ENCODE measurements at places on chromosomes 4 and X. TPM values are rescaled to one million over a fixed set of nuclear protein-coding genes. Genes with fewer than 3 reads are reported as not detected.

Gene PABPC5
- total RNA-seq: 11.0 TPM

Gene NAA11
- total RNA-seq: not detected

Gene OCIAD1
- 116 TPM for total RNA-seq

DNA sequence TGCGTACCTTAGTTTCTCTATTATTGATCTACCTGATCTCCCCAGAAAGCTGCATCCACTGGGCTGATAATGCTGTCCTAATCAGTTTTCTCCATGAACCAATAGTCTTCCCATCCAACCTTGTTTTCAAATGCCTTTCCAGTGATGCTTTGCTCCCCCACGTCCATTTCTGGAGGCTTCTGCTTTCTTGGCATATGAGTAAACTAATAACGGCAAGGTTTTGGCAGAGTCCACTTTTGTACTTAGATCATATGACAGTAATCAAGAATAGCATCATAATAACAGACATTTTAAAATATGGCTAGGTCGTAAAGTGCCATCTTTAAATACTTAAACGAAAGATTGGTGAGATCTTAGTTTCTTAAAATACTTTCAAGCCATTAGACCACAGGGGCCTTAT lies 38.4 kb upstream of the FAM9B start:
- DNase-seq: no peak

- no peak for DNase-seq
Observed at GRCh38 chr4:80587871-80588385, 252.4 kb downstream of the CFAP299 start.

DNA sequence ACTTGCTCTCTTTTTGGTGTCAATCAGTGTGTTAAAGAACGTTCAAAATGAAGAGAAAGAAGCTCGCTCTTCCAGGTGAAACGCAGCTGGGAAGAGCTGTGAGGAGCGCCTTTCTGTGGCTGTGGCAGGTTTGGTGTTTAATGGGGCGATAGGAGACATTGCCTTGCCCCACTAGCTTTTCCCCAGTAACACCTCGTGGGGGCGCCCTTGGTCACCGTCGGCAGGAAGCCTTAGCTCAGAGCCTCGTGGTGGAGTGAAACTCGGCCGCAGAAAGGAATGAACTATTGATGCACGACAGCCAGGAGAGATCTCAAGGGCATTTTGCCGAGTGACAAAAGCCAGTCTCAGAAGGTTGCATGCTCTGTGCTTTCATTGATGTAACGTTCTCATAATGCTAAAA lies 65.1 kb downstream of the GPR143 start:
- no peak for DNase-seq

DNA sequence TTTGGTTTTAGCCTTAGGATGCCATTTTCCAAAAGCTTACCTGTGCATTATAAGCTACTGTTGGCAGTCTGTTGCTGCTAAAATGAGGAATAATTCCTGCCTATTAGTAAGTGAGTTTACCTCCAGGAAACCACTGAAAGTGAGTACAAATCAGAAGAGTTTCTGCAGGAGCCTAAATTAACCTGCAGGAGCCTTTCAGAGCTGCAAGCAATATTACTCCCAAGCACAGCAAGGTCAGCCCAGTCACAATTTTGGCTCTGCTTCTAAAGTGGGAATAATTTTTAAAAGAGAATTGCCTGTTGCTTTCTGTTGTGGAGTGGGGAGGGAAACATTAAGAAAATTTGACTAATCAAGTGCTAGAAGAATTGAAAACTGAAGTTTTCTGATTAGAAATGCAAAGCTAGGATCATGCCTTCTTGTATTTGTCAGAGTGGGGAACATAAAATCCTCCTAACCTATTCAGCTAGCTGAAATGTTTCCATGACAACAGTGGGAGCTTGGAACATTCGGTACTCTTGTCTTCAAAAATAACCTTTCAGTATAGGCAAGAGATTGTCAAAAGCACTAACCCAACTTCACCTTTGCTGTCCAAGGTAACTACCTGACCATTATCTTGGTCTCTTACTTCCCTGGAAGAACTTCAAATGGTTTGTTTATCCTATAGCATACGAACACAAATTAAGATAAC lies 193.2 kb downstream of the COMMD8 start:
- DNase-seq: peak; percentile 15

GRCh38 chr4:40003986-40004385 lies 26.3 kb upstream of the PDS5A start:
- DNase-seq: no peak

DNA sequence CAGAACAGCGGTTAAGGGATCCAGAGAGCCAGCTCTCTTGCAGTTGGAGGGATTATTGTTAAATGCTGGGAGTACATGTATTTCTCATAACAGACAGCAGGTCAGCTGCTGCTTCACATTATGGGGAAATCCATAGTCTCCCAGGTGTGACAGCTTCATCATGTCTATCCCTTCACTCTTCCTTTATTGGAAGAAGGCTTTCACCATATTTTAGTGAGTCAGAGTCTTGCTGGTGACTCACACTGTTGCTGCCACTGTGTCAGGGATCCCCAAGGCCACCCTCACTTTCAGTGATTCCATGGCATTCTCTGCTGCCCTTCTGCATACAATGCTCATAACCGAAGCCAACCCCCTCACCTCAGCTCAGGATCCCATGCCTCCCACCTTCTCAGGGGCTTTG lies 32.9 kb upstream of the PAGE5 start:
- no peak for DNase-seq

DNA sequence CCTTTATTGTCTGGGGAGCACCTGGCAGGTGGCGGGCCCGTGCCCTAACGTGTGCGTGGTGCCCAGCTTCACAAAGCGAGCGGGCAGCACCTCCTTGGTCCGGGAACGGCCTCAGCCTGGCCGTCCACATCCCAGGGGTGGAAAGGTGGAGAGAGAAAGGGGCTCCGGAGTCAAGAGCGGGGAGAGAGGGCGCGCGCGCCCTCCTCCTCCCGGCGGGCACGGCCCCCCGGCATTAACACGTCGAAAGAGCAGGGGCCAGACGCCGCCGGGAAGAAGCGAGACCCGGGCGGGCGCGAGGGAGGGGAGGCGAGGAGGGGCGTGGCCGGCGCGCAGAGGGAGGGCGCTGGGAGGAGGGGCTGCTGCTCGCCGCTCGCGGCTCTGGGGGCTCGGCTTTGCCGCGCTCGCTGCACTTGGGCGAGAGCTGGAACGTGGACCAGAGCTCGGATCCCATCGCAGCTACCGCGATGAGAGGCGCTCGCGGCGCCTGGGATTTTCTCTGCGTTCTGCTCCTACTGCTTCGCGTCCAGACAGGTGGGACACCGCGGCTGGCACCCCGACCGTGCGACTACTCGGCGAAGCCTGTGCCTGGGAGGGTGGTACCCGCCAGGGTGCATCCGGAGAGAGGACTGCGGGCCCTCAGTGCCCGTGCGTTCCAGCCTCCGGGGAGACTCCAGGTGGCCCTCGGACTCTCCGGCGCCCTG lies at the start of gene KIT:
KIT (plus strand) TSS at position 407 of the 701 bp plus-strand sequence; CDS start at position 465, 58 bp downstream.
- DNase-seq: peak; percentile 6

DNA sequence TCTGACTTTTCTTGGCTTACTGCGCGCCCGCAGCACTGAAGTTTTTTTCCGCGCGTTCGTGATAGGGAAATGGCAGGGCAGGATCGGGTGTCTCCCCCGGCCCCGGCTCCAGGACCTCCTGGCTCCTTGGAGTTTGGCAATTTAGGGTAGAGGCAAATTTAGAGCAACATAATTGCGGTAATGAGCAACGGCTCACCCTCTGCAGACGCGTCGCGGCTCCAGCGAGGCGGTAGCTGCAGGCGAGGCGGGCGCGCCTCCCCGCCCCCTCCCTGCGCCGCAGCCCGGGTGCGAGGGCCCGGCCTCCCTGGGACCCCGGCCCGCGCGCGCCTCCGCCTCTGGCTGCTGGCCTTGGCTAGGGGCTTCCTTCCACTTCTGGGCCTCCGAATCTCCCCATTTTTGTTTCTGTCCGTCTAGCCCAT lies 6.2 kb downstream of the MSX1 start:
- DNase-seq: no peak

DNA sequence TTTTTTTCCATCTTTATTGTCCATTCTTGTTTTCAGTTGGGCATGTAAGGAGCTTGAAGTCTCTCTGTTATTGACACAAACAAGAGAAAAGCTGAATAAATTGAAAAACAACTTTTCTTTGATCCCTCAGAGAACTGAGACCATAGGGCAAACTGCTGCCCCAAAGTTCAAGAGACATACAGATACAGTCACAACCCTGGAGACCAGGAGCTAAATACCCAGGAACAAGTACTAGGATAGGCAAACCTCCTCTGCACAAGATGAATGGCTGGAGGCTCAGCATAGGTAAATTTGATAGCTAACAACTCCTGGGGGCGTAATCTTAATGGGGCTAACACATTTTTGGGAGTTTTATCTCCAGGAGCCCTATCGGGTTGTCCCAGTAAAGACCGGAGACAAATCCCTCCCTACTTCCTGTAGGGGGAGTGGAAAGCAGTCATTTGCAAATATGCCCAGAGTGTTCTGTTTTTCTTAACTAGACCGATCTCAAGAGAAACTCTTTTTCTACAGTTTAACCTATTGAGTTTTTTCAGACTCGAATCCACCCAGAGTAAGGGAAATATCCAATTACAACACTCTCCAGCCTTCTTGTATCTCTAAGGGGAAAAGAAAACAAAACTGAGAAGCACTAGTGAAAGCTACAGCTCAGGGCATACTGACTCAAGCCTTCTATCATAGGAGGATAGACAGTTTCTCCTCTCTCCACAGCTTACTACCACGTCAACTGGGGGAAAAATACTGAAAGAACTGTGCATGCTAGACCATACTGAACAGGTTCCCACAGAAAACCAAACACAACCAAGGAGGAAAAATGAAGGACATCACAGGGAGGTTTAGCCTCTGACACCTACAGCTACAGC lies 23.1 kb downstream of the MAGEA8 start:
- no peak for DNase-seq
